ENCODE measurements at places on chromosomes 6 and 20.

DNA sequence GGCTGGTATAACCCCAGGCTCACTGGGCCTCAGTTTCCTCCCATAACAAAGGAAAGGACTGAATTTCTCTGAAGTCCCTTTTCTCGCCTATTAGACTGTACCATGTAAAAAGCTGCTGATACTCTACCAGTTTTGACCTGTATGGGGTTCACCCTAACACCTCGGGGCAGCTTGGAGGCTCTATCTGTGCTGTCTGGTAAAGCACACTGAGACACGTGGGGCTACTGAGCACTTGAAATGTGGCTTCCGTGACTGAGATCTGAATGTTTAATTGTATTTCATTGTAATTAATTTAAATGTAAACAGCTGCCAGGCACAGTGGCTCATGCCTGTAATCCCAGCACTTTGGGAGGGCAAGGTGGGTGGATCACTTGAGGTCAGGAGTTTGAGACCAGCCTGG lies 24.0 kb downstream of the BMP7 start:
- no peak for DNase-seq

DNA sequence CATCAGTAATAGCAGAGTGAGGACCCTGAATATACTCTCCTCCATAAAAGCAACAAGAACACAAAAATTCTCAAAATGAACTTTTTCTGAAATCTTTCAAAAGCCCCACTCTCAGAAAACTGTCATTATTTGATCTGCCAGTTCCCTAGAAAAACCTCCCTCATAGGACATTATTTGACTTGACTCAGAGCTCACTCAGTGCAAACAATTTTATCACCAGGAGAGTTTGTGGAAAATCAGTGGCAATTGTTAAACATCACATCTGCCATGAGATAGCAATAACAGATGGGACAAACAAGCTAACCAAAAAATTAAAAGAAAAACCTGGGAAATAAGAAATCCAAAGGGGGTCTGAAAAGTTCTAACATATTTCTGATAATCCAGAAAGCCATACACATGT lies 100.0 kb downstream of the ATG5 start:
- DNase-seq: no peak

DNA sequence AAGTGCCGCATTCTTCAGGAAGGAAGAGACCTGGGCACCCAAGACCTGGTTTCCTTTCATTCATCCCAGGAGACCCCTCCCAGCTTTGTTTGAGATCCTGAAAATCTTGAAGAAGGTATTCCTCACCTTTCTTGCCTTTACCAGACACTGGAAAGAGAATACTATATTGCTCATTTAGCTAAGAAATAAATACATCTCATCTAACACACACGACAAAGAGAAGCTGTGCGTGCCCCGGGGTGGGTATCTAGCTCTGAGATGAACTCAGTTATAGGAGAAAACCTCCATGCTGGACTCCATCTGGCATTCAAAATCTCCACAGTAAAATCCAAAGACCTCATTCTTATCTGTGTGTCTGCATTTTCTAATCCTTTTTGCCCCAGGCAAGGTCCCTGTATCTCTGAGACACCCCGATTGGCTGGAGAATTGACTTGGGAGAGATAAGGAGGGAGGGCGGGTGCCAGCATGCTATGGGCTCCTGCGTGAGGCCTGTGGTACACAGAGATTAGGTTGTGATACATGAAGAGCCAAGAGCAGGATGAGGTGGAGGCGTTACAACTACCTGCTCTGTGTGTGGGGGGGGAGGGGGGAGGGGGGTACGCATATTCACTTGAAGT lies 4.8 kb downstream of the MUC21 start:
- no peak for DNase-seq

DNA sequence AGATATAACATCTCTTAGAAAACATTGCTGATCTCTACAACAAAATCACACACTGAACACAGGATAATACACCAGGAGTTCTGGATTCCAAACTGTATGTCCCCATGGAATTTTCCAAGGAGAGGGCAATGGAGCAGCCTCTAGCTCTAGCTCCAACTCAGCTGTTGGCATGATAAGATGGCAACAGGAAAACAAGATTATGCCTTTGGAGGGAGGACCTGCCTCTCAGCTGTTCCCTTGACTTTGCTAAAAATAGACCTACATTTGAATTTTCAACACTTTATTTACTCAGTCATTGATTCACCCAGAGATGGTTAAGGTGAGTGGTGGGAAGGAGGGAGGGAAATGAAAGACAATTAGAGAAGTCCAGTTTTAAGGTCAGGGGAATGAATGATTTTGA lies 246.7 kb downstream of the ALDH8A1 start:
- no peak for DNase-seq

GRCh38 chr6:124040655-124041054 lies 237.0 kb downstream of the NKAIN2 start:
- DNase-seq: no peak

DNA sequence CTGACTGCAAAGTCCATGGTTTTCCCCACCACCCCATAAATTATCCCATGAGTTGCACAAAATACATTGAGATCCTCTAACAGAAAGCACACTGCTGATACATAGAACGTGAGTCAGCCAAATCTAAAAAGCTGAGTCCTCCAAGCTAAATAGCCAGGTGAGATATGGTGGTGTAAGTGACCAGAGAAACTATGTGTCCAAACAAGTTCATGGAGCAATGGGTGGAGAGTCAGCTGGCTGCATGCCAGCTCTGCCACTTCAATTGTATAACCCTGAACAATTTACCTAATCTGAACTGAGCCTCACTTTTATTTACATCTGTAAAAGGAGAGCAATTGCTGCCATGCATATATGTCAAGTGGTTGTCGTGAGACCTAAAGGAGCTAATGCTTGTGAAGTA lies 9.7 kb downstream of the SNAP25 start:
- no peak for DNase-seq

Measured in stimulated activated naive CD4-positive, alpha-beta T cell (primary cell).